ENCODE measurements at places on chromosomes 6 and 20.

DNA sequence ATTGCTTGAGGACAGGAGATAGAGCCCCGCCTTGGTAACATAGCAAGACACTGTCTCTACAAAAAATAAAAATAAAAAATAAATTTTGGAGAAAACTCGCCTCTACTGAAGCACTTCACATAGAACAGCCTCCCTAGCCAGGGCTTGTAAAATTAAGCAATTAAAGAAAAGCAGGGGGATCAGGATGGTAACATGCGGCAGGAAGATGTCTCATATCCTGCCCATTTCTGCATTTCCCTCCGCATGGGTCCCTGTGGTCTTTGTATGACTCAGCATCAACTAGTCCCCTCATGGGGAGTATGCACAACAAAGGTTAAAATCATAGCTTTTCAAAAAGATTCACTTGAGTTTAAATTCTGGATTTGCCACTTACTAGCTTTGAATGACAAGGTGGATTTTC is 379.0 kb downstream of the EPHA7 start:
- DNase-seq = no peak

DNA sequence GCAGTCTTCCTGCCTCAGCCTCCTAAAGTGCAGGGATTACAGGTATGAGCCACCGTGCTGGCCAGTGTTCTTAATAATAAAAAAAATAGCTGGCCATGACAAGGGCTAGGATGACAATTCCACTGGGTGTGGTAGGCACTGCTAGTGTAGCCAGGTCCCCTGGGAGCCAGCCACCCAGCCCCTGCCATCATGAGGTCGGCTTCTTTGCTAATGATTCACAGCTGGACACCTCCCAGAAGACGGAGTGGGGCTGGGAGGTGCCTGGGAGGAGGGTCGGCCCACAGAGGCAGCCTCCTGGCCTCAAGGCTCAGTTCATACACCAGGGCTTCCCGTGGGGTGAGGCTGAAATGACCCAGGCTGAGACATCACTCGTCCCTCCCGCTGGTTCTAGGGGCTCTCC is 230.4 kb downstream of the TAF4 start:
- no peak for DNase-seq

GRCh38 chr20:51583499-51583898 is 41.0 kb upstream of the NFATC2 start:
- no peak for DNase-seq

GRCh38 chr6:153758516-153758915 is 280.5 kb upstream of the OPRM1 start:
- DNase-seq = no peak

- DNase-seq = no peak
Observed at GRCh38 chr6:4402477-4402976, 267.2 kb upstream of the ECI2 start.

GRCh38 chr6:108380876-108381275 is 86.0 kb downstream of the AFG1L start:
- no peak for DNase-seq

DNA sequence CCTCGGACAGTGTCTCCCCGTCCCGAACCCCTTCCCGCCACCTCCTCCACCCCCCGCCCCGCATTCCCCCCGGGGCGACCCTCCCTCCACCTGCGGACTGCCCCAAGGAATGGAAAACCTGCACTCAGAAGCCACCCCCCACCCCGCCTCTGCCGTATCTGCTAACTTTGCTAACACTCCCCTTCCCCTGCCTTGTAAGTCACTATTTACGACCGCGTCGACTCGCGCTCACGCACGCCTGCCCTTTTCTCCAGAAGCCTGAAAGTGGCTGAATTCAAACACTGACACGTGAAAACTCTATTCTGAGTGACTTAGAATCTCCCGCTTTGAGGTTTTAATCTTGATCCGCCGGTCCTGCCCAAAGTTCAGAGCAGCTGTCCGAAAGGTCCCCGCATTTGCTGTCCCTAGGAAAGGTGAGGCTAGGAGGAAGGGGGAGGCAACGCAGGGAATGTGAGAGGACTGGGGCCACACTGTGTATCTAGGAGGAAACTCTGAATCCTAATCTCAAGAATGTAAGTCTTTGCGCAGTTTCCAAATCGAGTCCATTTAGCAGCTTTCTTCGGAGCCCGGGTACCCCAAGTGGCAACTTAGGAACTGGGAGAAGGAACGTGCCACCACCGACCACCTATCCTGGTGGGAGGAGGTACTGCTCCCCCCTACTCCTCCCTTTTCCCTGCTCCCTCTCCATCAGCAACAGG is 9.3 kb upstream of the POU3F2 start:
- no peak for DNase-seq

DNA sequence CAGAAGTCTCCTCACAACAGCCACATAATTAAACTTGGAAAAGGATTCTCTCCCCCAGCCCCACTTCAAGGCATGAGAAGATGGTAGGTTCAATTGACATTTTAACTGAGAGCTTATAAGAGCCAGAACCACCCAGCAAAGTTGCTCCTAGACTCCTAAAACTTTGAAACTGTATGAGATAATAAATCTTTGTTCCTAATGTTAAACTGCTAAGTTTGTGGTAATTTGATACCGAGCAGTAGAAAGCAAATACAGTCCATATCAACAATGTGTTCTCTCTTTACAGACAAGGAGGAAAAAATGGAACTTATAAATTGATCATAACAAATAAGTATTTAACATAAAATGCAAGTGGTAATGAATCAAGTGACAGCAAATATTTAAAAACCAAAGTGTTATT is 831.8 kb downstream of the MAFB start:
- no peak for DNase-seq

DNA sequence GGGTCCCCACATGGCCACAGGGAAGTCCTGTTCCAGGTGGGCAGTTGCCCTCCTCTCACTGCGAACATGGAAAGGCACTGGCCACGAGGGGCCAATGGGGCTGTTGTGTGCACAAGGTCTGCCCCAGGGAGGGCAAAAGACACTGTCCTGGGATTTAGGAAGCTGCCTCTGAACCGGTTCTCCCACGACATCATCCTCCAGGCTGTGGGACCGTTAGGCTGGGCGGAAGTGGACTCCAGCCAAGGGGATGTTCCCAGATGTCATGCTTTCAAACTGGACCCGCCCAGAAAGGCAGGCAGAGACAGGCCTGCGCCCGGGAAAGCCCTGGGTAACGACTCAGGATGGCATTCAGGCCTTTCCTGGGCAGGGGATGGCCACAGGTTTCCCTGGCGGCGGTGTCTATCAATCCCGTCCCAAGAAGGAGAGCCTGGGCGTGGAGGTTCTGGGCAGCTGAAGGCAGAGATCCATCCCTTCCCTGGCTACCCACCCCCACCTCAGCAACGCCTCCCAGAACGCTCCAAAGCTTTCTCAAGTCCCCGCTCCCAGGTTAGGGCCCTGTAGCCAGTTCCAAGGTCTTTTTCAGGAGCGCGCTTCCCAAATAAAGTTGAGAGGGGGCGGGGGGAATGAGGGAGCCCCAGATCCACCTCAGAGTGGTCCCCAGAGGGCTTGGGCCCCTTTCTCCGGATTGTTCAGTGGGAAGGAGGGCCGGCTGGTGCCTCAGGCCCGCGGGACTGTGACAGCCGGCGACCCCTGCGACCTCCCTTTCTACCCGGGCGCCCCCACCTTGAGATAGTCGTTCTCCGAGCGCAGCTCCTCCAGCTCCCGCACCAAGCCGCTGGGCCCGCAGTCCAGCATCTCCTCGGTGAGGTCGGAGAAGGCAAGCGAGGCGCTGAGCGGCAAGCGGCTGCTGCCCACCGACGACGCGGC is 13.8 kb upstream of the TLDC2 start:
- DNase-seq = peak; percentile 44

GRCh38 chr6:34334796-34335416 is 57.6 kb downstream of the NUDT3 start:
- no peak for DNase-seq

GRCh38 chr20:33976959-33977358 is 16.8 kb upstream of the RALY start:
- DNase-seq = no peak

DNA sequence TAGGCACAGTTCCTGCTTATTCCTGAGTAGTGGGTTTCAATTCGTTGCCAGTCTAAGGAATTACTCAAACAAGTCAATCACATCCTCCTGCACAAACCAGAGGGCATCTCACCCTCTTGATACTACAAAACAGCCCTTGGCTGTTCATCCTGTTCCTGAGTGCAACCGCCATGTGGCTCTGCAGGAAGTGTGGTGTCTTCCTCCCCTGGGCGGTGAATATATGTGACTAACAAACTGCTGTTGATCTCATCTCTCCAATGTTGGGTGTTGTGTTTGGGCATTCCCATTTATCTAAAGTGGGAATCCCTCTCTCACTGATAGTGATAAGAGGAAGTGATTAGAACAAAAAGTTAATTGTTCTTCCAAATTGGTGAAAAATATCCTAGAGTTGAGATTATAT is 163.0 kb downstream of the TBX18 start:
- DNase-seq = no peak

- DNase-seq = no peak
Observed at GRCh38 chr6:46746696-46747095, at the start of gene ANKRD66. Gene ANKRD66 (plus strand): TSS chr6:46746933. CDS start chr6:46751949, 5,016 bp downstream.

DNA sequence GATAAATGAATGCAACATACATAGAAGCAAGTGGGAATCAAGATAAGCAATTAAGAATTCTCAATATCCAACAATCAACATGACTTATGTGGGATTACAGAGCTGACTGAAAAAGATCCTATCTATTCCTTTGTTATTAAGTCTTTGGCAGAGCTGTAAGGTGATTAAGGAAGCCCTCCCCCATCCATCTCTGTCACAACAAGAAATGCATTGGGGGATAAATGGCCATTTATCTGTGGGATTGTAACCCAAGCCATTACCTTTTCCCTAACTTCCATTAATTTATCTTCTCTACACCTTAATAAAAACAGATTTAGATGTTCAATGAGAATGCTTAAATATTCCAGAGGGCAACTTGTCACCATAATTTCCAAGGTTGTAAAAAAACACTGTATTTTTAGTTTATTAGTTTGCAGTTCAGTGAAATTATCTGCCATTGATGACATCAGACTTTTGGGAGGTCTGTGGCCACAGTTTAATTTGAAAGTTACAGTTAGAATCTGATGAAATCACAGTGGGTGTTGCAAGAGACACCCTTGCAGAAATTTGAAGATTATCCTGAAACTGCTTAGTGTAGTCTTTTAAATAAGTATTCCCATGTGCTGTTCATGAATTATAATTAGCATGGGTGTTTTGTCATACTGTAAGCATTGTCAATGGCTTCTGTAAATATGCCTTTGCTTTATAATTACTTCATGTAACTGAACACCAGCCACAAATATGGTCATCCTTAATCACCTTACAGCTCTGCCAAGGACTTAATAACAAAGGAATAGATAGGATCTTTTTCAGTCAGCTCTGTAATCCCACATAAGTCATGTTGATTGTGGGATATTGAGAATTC is 49.4 kb upstream of the FYN start:
- DNase-seq = no peak

GRCh38 chr20:40630713-40631112 is 58.3 kb downstream of the MAFB start:
- no peak for DNase-seq

DNA sequence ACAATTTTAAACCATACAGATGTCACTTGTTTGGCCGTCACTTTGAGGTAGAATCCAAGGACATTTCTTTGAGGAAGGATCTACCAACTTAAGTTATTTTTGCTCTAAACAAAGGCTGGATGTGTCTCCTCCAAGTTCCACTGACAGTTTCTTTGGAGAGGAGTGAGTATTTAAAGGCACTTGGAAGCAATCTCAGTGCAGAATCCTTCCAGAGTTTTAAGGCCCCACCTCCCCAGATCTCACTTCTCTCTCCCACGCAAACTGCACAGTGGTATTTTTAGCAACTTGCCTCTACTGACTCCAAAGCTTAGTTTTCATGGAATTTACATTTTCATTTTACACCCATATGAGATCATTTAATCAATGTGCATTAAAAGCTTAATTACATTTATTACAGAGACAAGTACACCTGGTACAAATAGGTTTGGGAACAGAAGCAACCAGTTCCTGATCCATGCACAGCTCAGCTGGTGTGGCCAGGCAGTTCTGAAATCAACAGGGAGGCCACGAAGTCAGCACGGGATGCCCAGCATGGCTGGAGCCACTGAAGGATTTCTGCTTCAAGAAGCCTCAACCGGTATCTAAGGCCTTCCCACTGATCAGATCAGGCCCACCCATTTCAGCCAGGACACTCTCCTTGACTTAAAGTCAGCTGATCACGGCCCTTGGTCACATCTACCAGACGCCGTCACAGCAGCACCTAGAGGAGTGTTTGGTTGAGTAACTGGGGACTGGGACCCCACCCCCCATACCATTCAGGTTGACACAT is 109.8 kb downstream of the SYCP2 start:
- no peak for DNase-seq
